Stimulated activated CD4-positive, alpha-beta T cell treated with anti-CD3 and anti-CD28 coated beads, TNF-alpha, amount 100 ng/mL, for 4 hours (primary cell): ENCODE measurements at places on chromosomes 4 and X.

GRCh38 chr4:8640816-8641215 is 48.3 kb downstream of the CPZ start:
- DNase-seq = no peak

GRCh38 chr4:139207873-139208403 is 30.9 kb upstream of the ELF2 start:
- no peak for DNase-seq

- DNase-seq = no peak
These were observed 105.0 kb downstream of the NDST3 start for GRCh38 chr4:118139241-118139640.

DNA sequence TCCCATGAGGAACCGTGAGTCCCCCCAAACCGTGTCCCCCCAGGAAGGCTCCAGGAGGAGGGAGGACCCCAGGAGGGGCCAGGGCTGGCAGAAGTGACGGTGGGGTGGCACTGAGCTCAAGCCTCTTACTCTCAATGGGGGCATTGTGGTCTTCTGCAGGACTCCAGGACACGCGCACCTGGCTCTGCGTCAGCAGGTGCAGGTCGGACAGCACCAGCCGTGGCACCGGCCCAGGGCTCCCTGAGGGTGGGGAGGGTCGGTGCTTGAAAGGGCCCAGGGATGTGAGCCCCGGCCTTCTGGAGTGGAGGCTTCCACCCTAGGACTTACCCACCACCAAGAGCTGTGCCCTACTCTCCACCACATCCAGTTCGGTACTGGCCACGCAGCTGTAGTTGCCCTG is 18.3 kb downstream of the L1CAM start:
- DNase-seq = no peak

GRCh38 chr4:105186701-105187161 is 40.1 kb downstream of the TET2 start:
- no peak for DNase-seq

- no peak for DNase-seq
These were observed 469 bp downstream of the IRS4 start for GRCh38 chrX:108735679-108736508.

- peak; percentile 24 for DNase-seq
These were observed 19.3 kb upstream of the CSF2RA start for GRCh38 chrX:1249101-1249887.

GRCh38 chr4:61540944-61541343 is 340.8 kb downstream of the ADGRL3 start:
- DNase-seq = no peak

DNA sequence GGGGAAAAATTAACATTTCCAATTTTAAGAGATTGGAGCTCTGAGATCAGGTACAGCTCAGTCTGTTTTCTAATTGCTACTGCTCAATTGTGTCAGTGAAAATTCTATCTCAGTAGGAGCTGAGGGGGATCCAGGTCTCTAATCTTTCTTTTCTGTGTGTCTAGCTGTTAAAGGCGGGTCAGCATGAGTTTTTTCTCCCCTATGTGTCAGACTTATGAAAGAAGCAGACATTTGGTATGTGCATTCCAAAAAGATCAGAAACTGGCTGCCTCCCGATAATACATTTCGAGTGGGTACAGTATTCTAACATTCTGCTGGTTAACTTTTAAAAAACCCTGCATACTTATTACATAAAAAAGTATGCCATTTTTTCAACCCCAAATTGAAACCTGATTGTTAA is 72.4 kb downstream of the PCDH7 start:
- no peak for DNase-seq

- no peak for DNase-seq
These were observed 52.3 kb downstream of the SEPSECS start for GRCh38 chr4:25107827-25108516.

GRCh38 chr4:125045311-125045710 is 269.4 kb upstream of the FAT4 start:
- DNase-seq = no peak

DNA sequence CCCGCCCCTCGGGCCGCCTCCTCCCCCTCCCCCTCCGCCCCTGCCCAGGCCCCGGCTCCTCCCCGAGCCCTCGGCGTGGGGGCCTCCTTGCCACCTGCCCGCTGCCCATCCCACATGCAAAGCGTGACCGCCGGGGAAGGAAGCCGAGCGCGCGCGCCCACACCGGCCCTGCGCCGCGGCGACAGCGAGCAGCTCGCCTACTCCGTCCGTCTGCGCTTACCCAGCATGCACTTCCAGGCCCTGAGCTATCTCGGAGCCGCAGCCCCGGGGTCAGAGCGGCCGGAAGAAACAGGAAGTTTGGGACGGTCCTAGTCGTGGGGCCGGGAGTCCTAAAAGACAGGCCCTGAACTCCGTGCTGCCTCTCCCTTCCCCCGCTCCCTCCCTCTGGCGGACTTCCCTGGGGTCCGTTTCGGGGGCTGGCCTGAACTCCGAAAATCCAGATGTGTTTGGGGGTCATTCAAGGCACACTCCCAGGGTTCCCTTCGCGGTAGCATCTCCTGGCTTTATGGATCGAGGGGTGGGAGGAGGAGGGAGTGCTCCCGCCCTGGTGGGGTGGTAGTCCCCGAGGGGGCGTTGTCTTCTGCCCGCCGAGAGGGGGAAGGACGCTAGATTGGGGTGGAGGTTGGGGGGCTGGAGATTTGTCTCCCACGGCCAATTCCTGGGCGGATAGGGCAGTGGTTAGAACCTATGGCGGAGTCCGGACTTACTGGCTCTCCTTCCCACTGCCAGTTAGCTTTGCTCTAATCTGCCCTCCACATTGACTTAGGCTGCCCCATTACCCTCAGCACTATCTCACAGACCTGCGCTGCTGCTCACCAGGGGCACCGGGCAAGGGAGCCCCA is 25.0 kb upstream of the BCORL1 start:
- DNase-seq = no peak

DNA sequence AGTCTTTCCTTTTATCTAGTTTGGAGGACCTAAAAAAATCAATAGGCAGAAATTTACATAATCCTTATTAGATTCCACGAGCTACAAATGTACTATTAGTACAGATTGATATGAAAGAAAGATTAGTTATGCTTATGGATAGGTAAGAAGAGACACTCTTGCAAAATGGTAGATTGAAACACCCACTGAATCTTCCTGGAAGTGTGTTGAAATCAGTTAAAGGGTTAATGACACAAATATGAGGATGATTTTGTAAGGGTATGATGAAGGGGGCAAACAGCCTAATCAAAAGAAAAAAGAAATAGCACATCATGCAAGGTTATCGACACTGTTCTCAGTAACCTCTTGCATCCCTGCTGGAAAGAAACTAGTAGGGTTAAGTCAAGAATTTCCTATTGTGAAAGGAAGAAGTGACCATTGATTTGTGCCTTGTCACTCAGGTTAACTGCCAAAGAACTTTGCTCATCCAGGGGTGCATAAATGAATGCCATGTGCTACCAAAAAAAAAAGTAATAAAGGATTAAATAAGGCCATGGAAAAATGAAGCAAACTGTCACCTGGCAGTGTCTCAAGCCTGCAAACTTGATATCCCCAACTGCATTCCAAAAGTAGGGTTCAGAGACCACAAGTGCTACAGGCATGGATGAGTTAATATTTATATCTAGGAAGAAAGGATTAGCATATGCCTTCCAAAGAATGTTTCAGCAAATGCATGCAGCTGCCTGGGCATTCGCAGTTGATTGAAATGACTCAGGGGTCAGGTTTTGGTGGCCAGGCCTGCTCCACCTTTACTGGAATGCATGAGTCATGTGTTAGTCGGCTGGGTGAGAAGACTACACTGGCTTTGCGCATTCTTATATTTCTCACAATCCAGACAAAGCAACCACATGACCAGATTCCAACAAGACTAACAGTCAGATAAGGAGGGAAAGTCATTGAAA is 78.3 kb upstream of the ATXN3L start:
- no peak for DNase-seq

GRCh38 chrX:153310901-153311300 is 10.7 kb downstream of the PNMA6F start:
- no peak for DNase-seq

GRCh38 chrX:50812995-50813842 is 775 bp downstream of the SHROOM4 start:
- DNase-seq = no peak

GRCh38 chrX:38982843-38983242 is 181.6 kb downstream of the MID1IP1 start:
- DNase-seq = no peak

GRCh38 chr4:122875949-122876348 is 46.4 kb downstream of the NUDT6 start:
- DNase-seq = no peak

DNA sequence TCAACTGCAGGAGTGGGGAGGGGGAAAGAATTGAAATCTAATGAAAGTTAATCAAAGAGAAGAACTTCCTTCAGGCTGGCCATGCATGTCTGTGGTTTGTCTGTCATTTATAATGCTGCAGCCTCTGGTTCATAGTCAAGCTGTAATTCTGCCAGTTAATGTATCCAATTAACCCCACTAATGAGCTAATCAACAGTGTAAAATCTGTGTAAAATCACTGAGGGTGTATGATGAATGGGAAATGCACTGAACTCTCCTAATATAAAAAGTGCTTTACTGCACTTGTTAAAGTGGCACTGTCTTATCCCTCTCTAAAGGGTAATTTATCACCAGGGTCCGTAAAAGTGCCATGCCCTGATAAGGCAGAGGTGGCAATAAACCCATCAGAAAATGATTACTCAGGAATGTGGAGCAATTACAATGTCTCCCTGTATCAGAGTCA is 798.1 kb downstream of the PDHA2 start:
- no peak for DNase-seq

DNA sequence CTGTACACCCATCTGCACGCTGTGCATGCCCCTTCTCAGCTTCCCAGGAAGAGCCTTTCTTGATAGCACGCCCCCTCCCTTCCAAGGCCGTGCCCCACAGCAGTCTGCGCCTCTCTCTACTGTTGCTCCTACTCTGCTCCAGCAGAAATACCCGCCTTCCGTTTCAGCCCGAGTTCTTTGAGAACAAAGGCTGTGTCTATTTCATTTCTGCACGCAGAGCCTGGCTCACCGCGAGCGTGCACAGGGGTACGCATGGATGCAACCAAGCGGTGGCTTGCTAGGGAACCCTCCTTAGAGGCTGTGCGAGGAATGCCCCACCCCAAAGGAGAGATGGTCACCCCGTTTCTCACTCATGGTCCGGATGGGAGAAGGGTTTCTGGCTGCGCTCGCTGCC is 485 bp downstream of the AADAT start:
- DNase-seq = no peak

DNA sequence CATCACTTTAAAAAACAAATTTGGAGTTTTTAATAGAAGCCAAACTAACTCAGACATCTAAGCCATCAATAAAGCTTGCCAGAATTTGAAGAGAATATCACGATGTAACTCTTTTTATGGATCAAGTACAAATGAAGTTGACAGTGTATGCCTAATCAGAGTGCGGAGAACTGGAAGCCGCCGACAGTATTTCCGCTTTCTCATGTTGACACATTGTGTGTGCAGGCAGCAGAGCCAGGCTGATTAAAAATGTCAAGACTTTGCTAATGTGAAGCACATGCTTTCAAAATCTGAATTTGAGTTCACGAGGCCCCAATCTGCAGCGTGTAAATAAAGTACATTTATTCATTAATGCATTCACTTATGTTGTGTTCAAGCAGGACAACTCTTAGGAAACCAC is 161.2 kb downstream of the TENM3 start:
- no peak for DNase-seq

DNA sequence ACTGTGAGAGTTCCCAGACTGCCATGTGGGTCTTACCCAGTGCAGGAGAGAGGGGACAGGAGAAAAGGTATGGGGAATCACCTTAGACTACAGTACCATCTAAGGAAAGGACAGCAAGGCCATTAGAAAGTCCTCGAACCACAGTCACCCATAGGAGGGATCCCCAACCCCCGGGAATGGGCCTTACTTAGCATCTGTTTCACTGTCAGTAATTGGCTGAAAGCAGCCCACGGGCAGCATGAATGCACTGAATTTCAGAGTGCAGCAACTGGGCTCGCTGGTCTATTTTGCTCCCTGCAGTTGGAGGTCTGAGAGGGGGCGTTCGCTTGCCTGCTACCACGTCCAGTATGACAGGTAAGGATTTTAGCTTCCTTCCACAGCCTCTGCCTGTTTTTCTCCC is 50.4 kb upstream of the KLHL8 start:
- no peak for DNase-seq

DNA sequence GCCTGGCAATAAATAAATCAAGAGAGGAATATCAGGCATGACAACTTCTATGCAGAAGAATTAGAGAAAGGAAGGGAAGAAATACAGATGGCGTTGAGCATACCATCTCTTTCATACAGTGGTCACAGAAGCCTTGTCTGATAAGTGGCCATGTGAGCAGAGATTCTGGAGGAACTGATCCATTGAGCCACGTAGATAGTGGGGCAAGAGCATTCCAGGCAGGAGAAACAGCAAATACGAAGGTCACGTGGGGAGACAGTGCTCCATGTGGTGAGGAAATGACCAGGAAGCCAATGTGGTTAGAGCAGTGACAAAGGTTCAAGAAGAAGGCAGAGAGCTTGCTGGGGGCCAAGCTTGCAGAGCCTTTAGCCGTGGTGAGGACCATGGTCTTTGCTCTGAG is 226.7 kb upstream of the NOCT start:
- no peak for DNase-seq

DNA sequence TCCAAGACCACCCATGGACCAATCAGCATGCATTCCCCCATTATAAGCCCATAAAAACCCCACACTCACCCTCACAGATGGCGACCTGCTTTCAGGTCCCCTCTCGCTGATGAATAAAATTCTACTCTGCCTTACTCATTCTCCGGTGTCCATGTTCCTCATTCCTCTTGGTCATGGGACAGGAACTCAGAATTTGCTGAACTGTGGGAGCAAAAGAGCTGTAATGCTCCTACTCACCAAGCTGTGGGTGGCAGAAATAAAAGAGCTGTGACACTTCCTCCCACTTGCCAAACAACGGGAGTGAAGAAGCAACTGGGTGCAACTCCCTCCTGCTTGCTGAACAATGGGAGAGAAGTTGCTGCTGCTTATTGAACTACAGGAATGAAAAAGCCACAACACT is 168.5 kb upstream of the PCDH18 start:
- no peak for DNase-seq

DNA sequence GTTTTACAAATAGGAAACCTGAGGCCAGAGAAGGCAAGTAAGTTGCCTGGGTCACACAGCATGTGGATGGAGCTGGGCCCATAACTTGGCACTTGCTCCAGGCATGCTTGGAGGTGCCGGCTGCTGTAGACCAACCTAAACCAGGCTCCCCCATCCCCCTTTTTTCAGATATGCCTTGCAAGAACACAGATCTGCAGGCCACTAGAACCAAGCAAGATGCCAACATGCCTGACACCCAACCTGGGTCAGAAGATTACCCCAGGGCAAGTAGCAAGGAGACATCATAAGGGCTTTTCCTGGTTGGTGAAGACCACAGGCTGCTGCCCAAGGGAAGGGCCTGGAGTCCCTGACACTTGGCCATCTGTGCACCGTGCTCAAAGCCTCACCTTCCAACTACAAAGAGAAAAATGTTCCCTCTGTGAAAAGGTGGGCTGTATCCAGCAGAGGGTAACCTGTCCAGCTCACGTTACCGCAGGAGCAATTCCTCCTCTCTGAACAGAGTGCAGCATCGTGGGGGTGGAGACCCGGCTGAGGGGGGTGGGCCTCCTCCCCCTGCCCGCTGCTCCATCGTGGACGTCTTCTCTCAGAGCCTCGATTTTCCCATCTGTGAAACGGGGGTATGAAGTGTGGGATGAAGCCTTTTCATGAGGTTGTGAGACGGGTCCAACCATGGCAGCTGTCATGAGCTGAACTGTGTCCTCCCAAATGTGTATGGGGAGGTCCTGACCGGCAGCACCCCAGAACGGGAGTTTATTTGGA is 23.0 kb downstream of the HMX1 start:
- DNase-seq = no peak
